Stimulated activated CD4-positive, alpha-beta T cell treated with anti-CD3 and anti-CD28 coated beads, Interleukin-1b, Interleukin-23, amount 100 ng/mL, for 1 hour (primary cell): ENCODE measurements at places on chromosomes 4 and X.

DNA sequence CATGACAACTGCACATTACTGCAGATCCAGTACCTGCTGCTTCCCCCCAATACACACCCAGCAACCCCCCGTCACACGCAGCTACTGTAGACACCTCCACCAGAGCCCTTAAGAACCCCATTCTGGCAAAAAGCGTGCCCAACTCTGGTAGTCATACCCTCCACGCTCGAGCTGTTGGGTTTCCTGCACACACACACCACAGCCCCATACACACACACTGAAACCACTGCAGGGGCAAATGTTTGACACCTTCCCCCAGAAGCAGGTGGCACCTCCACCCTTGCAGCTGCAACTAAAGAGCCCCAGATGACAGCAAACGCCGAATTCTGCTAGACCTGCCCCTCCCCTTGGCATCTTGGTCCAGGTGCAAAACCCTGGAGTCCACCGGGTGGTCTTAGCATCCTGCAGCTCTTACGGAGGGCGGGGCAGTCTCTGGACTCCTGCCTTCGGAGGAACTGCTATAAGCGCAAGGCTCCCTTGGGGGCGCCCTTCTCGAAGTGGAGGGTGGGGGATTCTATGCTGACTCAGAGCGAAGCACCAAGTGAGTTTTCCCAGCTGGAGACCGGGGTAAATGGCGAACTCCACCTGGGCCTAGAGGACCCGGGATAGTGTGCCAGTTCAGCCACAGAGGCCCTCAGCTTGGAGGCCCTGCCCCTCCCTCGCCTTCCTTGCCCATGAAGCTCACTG lies 1.5 kb downstream of the FRMPD3 start:
- no peak for DNase-seq

GRCh38 chrX:47645530-47645929 lies 4.8 kb downstream of the ELK1 start:
- DNase-seq, result no peak

- no peak for DNase-seq
Measured at GRCh38 chr4:189304167-189304566, 636.5 kb upstream of the FRG1 start.

DNA sequence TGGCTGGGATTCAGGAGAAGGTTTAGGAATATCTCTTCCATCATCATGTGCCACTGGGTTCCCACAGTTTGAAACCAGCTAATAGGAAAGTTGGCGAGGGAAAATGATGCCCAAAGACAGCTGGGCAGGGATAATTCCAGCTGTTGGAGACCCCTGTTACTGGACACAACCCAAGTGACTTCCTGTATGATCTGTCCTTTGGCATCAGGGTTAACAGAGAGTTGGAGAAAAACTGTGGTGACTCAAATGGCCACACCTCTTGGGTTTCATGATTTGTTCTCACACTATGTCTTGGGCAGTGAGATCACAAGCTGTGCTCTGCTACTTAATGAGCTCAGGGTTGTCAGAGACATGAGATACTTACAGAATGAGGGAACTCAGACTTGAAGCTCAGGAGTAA lies 3.8 kb downstream of the FGF16 start:
- no peak for DNase-seq

DNA sequence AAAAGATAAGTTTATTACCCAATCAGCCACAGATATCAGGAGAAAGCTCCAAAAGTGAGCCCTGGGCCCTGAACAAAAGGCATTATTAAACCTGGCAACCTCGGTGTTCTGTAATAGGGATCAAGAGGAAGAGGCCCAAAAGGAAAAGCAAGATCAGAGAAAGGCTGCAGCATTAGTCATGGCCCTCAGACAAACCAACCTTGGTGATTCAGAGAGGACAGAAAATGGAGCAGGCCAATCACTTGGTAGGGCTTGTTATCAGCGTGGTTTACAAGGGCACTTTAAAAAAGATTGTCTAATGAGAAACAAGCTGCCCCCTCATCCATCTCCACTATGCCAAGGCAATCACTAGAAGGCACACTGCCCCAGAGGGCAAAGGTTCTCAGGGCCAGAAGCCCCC lies 75.7 kb downstream of the AGTR2 start:
- no peak for DNase-seq

- DNase-seq, result no peak
Measured at GRCh38 chrX:155056471-155056870, 14.5 kb downstream of the CMC4 start.

- no peak for DNase-seq
Measured at GRCh38 chrX:73728602-73729001, 165.6 kb downstream of the CHIC1 start.

- DNase-seq, result no peak
Measured at GRCh38 chr4:55255179-55255578, 90.9 kb upstream of the SRD5A3 start.

GRCh38 chr4:97457253-97457652 lies 686.0 kb downstream of the STPG2 start:
- no peak for DNase-seq

- no peak for DNase-seq
Measured at GRCh38 chrX:96576368-96576767, 108.3 kb upstream of the DIAPH2 start.

GRCh38 chr4:43456383-43456782 lies 563.9 kb downstream of the GRXCR1 start:
- DNase-seq, result no peak

- DNase-seq, result no peak
Measured at GRCh38 chrX:68185161-68185560, 248.1 kb downstream of the OPHN1 start.

- DNase-seq, result no peak
Measured at GRCh38 chr4:116343809-116344208, 741.6 kb downstream of the TRAM1L1 start.

DNA sequence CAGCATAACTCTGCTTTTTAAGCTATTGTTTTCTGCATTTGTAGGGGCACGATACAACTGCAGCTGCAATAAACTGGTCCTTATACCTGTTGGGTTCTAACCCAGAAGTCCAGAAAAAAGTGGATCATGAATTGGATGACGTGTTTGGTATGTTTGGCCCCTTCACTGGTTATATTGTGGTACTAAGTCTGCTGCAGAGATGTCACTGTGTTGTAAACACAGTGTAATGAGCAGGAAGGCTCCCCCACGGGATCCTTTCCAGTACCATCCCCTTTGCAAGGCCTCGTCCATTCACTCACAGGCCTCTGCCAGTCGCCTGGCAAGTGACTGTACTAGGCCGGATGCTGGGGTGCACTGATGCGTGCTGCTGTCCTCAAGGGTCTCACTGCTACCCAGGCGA lies 13.8 kb downstream of the CYP4V2 start:
- DNase-seq, result no peak

GRCh38 chr4:40713798-40714197 lies 36.0 kb upstream of the NSUN7 start:
- no peak for DNase-seq

DNA sequence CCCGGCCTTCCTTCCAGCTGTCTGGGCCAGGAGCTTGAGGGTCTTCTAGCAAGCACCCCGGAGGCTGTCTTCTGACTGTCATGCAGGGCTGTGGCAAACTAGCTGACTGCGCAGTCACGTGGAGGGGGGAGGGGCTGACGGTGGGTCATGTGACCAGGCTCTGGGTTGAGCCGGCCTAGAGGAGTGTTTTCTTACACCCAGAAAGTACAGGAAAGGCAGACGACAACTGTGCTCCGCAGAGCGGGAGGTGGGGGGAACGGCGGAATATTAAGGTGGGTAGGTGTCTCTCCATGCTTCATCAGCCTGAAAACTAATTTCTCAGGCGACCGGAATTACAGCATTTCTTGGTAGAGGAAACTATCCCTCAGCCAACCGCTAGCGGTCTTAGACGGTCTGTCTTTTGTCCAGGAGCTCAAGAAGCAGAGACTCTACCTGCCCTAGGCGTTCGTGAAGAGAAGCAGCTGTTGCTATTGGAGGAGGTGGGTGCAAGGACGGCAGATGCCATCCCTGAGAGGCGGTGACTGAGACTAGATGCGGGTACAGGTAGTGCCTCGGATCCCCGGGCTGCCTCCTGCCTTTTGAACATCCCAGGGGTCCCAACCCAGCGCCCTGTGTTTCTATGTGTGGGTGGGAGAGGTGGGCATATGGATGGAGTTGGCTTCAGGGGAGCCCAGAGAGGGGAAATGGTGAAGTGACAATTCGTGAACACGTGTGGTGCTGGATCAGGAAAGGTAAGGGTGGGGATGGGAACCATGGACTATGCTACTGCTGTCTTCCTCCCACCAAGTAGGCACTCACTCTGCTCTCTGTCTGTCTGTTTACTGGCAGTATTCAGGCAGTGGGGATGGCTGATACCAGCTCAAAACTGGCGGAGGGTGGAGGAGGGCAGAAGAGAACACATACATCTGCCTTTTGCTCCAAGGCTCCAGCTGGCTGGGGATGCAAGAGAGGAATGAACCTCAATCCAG lies 8.8 kb downstream of the GPRASP1 start:
- DNase-seq, result peak; percentile 38

DNA sequence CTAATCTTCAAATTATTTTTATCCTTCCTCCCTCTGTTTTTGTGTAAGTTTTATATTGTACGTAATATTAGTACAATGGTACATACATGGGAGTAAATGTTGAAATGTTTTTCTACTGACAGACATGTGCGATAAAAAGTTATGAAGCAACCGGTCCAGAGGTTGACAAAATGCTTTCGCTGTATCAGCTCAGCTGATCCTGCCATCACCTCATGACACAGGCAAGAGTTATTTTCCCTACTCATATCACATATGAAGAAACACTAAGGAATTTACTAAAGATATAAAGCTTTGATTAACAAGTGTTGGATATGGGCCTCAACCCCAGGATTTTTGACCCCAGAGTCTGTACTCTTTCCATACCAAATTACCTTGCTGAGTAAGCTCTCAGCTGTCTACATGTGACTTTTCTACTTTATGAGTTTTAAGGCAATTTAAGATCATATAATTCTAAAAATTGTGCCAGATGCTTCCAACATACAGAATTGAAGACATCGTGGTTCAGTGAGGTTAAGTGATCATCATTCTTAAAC lies 50.0 kb downstream of the CLCN5 start:
- DNase-seq, result no peak

GRCh38 chrX:150643271-150643670 lies 49.9 kb upstream of the MTMR1 start:
- DNase-seq, result no peak

- no peak for DNase-seq
Measured at GRCh38 chr4:36269101-36269500, 12.3 kb upstream of the DTHD1 start.

- DNase-seq, result no peak
Measured at GRCh38 chr4:11341337-11342043, 87.2 kb downstream of the HS3ST1 start.

- DNase-seq, result no peak
Measured at GRCh38 chrX:40663880-40664630, 16.7 kb upstream of the CXorf38 start.

- no peak for DNase-seq
Measured at GRCh38 chr4:15931451-15932210, 6.9 kb downstream of the FGFBP1 start.

- DNase-seq, result no peak
Measured at GRCh38 chrX:79645749-79646148, 278.6 kb upstream of the ITM2A start.

DNA sequence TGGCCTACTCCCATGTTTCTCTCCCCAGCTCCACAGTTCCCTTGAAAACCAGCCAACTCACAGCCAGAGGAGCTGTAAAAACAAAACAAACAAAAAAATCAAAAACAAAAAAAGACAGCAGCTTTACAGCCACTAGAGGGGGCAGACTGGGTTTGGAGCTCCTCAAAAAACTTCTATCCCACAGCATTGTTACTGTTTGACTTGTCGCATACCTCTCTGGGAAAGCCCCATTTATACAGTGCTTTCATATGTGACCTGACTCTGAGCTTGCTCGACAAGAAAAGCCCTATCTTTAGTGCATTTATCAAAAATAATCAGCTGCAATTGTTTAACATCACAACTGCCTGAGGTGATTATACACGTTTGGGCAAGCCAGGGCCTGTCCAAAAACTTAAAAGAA lies 21.6 kb downstream of the TSPAN6 start:
- DNase-seq, result no peak

- DNase-seq, result no peak
Measured at GRCh38 chr4:120829113-120829831, 93.3 kb downstream of the PRDM5 start.

GRCh38 chrX:116694046-116694445 lies 231.3 kb upstream of the CT83 start:
- DNase-seq, result no peak

DNA sequence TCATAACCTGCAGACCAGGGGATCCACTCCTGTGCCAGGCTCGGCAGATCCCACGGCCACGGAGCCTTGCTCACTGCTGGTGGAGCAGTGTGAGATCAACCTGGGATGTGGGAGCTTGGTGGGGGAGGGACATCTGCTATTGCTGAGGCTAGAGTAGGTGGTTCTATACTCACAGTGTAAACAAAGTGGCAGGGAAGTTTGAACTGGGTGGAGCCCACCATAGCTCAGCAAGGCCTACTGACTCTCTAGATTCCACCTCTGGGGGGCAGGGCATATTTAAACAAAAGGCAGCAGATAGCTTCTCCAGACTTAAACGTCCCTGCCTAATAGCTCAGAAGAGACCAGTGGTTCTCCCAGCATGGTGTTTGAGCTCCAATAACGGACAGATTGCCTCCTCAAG lies 54.7 kb upstream of the EPHA5 start:
- no peak for DNase-seq

GRCh38 chrX:64850371-64851082 lies 125.7 kb downstream of the ZC4H2 start:
- DNase-seq, result no peak

- DNase-seq, result no peak
Measured at GRCh38 chrX:111182997-111183396, 87.0 kb downstream of the PAK3 start.
